ENCODE measurements at places on chromosomes 16 and 17. TPM values are rescaled to one million over a fixed set of nuclear protein-coding genes. Genes with fewer than 3 reads are reported as not detected.

The AOC3 gene
- 1.6 TPM for total RNA-seq

The SGCA gene
- total RNA-seq = not detected

The MAZ gene
- total RNA-seq = 278 TPM

DNA sequence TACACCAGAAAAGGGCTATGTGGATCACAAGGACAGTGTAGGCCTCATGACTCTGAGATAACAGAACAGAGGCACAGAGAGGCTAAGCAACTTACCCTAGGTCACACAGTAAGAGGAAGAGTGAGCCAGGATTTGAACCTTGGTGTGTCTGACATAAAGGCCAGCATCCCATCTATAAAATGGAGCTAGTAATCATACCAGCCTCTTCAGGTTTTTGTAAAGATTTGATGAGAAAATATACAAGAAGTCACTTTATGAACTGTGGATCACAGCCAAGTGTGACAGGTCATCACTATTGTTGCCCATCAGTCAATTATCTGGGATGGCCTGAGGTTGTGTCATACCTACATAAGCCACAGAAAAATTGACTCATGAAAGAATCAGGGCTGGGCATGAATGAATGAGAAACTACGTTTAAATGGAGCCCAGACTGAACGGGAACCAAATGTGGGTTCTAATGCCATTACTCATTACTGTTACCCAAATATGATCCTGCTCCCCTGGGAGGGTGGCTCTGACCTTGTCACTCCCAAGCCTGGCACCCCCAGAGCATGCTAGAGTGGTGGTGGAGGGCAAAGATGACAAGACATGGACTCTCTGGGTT is 21.0 kb downstream of the FBXO39 start:
- H3K4me1 ChIP-seq = no peaks in the 10 kb centered on the region
- DNase-seq = no peak
- no peak overlapping the region for H3K27ac ChIP-seq
- H3K4me3 ChIP-seq = no peak overlapping the region
- no peaks in the 10 kb centered on the region for H3K36me3 ChIP-seq

The SAMD14 gene
- total RNA-seq = not detected

- no peaks in the 10 kb centered on the region for H3K4me1 ChIP-seq
- H3K27ac ChIP-seq = no peak overlapping the region
- H3K36me3 ChIP-seq = peaks cover 14% of the 10 kb centered on the region
- no peak for DNase-seq
Measured at GRCh38 chr16:65388592-65388991, 266.7 kb upstream of the CDH11 start.

The CDRT4 gene
- total RNA-seq = 10.6 TPM

DNA sequence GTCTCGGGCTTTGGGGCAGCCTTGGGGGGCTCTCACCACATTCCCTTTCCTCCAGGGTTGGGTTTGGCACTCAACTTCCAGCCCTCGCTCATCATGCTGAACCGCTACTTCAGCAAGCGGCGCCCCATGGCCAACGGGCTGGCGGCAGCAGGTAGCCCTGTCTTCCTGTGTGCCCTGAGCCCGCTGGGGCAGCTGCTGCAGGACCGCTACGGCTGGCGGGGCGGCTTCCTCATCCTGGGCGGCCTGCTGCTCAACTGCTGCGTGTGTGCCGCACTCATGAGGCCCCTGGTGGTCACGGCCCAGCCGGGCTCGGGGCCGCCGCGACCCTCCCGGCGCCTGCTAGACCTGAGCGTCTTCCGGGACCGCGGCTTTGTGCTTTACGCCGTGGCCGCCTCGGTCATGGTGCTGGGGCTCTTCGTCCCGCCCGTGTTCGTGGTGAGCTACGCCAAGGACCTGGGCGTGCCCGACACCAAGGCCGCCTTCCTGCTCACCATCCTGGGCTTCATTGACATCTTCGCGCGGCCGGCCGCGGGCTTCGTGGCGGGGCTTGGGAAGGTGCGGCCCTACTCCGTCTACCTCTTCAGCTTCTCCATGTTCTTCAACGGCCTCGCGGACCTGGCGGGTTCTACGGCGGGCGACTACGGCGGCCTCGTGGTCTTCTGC is 8.4 kb downstream of the SLC16A3 start:
- peaks cover 47% of the 10 kb centered on the region for H3K4me1 ChIP-seq
- no peaks in the 10 kb centered on the region for H3K36me3 ChIP-seq
- peak overlapping the region; percentile 53 for H3K27ac ChIP-seq
- H3K27me3 ChIP-seq = peaks cover 1% of the 10 kb centered on the region
- H3K4me3 ChIP-seq = no peak overlapping the region

DNA sequence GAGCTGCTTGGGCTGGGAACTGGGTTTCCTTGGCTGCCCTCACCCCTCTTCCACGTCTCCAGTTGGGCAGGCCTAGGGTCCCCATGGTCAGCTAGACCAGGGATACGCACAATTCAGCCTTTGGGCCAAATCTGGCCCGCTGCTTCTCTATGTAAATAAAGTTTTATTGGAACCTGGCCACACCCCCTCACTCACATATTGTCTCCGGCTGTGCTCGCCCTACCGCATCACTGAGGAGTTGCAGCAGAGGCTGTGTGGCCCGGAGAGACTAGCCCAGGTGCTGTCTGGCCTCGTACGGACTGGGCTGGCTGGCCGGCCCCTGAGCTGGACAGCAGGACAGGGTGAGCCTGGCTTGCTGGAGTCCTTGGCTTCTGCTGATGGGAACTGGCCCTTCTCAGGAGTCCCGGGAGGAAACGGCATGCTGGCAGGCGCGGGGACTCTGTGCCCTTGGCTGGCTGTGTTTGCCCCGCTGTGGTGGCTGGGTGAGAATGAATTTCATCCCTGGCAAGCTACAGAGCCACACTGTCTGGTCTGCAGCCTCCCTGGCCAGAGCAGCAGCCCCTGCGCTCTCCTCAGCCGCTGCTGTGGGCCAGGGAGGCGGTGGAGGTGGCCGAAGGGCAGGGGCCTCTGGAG is 82.0 kb downstream of the ENGASE start:
- H3K4me1 ChIP-seq = peaks cover 9% of the 10 kb centered on the region
- DNase-seq = no peak
- H3K4me3 ChIP-seq = no peak overlapping the region
- H3K27me3 ChIP-seq = peaks cover 15% of the 10 kb centered on the region
- no peaks in the 10 kb centered on the region for H3K36me3 ChIP-seq
